ENCODE measurements at places on chromosomes 4 and X.

DNA sequence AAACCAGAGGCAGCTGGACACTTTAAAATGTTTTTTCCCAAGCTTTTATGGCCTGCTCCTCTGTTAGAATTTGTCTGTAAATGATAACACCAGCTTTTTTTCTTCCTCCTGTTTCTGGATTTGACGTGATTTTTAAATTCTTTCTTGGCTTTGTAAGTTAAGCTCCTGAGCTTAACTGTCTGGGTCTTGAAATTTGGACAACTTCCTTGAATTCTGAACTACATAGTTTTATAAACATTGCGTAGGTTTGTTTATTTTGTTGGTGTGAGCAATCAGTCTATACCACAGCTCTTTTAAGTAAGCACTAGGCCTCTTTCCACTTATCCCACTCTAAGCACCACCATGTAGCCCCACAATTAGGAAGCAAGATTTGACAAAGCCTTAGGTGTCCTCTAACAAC is 144.4 kb upstream of the GUCY1A1 start:
- DNase-seq, result no peak

- DNase-seq, result no peak
These were observed 47.6 kb downstream of the ANAPC4 start for GRCh38 chr4:25424539-25425228.

GRCh38 chr4:141463678-141464077 is 172.7 kb upstream of the IL15 start:
- no peak for DNase-seq

- DNase-seq, result no peak
These were observed 140.3 kb upstream of the PGRMC2 start for GRCh38 chr4:128427832-128428366.

GRCh38 chrX:46152756-46153155 is 392.5 kb downstream of the ZNF674 start:
- DNase-seq, result no peak

GRCh38 chr4:81505004-81505598 is 33.4 kb upstream of the RASGEF1B start:
- no peak for DNase-seq

Measured in hypothalamus (tissue), 51 donors.